ENCODE measurements at places on chromosomes 13 and 19.

DNA sequence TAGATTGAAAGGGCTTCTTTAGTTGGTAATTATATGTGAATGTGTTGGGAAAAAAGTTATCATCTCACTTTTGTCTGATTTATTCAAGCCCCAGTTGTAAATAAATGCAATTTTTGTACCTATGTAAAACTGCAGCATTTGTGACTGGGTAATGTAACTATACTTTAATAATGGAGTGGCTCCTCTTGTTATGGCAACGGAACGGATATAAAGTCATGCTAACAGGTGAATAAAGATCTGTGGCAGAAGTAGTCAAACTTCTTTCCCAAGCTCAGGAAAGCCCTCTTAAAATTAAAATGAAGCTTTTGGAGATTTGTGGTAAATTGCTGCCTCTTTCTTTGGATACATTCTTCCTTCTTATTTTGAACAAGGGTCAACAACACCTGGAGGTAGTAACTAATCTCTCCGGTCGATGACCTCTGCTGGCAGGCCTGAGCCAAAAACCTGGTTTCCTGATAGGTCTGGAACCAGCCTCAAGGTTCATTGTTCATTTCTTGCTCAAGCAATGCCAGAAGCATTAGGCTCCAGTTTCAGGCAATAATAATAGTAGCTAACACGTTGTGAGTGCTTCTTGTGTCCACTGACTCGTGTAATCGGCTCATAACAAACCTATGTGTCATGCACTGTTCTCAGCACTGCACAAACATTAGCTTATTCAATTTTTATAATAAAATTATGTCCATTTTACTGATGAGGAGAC is 313.4 kb upstream of the DACH1 start:
- DNase-seq: no peak

GRCh38 chr19:49359851-49360820 is 2.1 kb downstream of the TEAD2 start:
- DNase-seq: no peak

DNA sequence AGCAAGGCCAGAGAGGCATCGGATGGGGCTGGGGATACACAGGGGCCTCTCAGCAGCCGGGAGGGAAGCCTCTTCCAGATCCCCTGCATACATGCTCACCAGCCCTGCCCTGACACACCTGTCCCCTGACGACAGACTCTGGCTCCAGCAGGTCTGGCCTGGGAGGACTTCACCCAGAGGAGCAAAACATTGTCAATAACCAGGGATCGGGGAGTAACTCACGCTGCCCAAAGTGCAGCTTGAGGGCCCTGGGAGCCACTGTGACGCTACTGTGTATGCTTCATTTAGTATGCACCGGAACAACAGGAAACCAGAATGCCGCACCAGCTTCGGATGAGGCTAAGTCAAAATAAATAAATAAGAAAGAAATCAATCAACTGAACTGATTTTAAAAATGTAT is 12.4 kb upstream of the CD22 start:
- no peak for DNase-seq

DNA sequence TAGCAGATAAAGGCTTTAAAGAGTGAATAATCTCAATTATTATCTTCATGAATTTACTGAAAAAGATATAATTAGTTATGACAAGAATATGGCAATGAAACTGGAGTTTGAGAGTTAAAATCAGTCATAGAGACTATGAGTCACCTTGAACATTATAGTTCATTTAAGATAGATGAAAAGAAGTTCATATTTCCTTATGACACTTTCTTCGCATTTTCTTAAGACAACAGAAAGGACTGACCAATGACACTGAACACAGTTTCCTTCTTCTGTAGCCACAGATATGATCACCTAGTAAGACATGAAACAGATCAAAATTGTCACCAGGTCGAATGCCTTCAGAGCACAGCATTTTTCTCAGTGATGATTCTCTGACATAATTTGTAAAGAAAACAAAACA is 202.1 kb downstream of the KLF12 start:
- DNase-seq: no peak
